T-helper 2 cell treated with Interferon-gamma antibody and Interleukin-4, amounts not matched to agents 5 μg/mL and 100 μg/mL, for 36 hours (primary cell): ENCODE measurements at places on chromosomes 4 and X.

GRCh38 chrX:49184294-49185281, 1.6 kb downstream of the PRICKLE3 start:
- peak; percentile 35 for DNase-seq

DNA sequence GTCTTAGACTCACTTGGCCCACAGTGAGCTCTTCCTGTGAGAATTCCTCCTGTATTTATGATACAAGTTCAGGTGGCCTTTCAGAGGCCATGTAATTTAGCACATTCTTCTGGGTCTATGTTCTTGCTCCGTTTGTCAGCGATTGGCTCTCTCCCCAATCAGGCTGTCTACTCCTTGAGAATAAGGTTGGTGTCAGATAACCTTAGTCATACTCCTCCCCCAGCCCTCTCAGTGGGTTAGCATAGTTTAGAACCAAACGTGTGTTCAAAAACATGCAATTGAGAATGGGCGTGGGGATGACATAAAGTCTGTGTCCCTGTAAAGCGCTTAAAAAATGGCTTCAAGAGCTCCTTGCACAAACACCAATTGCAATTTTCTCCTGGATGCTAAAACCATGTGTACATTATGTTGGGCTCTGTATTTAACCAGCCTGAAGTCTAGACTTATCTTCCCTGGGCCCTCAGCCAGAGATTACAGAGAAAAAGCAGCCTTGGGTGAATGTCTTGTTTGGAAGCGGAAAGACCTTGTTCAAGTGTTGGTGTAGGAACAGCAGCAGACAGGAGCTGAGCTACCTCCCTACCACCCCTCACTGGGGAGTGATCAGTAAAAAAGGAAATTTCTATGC, 9.9 kb upstream of the CT47C1 start:
- DNase-seq = no peak

GRCh38 chr4:182878633-182879495, 38.3 kb downstream of the DCTD start:
- DNase-seq = no peak

DNA sequence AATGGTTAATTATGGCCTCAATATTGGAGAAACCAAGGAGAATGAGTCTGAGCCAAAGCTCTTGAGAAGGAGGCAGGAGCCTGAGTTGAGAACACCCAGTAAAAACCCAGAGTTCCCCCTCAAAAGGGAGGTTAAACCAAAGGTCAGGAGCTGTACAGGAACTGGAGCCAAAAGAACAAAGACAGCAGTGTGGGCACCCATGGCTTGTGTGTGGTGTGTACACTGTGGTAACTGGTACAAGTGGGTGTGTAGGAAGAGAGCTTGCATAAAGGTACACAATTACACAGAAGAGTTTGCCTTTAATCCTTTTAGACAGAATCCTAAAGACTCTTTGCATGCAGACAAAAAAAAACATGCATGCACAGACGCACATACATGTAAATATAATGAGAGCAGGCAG, 87.1 kb downstream of the IGSF1 start:
- no peak for DNase-seq

- DNase-seq = no peak
These were observed 248.3 kb downstream of the DHRSX start for GRCh38 chrX:2252331-2253065.

- DNase-seq = peak; percentile 23
These were observed 38.7 kb upstream of the SLC16A2 start for GRCh38 chrX:74382613-74383012.

- no peak for DNase-seq
These were observed 75.0 kb downstream of the NBDY start for GRCh38 chrX:56803850-56804681.

GRCh38 chr4:143016171-143016570, 168.5 kb upstream of the USP38 start:
- no peak for DNase-seq

DNA sequence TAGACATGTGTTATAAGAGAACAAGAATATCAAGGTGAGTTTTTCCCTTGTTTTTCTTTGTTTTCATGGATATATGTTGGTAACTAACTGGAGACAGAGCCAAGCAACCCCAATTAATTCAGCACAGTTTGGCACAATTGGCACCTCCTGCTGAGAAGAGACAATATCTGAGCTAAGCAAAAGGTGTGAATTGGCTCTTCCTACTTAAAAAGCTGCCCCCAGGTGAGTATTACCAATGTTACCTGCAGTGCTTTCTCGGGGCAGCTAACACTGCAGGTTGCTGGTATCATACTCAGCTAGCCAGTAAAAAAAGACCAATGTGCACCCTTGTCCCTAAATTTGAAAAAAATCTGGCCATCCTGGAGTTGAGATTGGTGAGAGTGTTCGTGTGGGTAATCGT, 871.2 kb upstream of the TENM3 start:
- no peak for DNase-seq

DNA sequence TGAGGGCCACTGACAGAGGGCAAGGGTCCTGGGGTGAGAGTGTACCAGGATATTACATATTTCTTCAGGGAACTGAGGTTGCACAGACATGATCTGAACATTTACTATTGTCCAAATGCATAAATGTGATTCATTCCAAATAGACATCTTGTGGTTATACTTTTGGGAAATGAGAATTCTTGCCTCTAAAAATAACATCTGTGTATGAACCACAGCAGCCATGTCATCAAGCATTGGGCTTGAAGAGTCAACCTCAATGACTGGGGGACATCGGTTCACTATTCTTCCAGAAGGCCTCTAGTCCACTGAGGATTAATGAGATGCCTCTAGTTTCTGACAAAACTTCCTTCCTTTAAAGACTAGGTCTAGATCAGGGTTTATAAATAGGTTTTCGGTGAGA, 193.1 kb upstream of the GPC4 start:
- DNase-seq = no peak

DNA sequence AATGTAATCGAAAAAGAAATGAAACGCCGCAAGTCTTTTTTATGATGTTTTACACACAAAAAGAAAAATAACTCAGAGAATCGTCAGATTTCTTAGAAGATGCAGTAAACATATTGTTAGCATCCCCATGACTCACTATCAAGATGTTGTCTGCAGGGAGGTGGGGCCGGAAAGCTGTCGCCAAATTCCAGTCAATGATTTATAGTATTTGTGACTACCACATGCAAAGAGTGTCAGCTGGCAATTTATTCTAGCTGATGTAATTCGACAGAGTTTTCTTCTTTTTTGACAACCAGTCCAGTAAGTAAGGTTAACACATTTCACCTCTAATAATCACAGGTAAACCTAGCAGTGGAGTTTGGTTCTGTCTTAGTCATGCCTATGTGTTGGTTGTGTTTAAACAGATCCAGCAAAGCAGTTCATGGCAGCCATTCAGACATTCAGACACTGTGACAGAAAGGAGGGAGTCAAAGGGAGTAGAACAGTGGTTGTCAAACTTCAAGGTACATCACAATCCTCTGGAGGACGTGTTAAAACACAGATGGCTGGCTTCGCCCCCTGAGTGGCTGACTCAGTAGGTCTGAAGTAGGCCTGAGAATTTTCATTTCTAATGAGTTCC, 19.8 kb upstream of the PPP1R2C start:
- DNase-seq = no peak

DNA sequence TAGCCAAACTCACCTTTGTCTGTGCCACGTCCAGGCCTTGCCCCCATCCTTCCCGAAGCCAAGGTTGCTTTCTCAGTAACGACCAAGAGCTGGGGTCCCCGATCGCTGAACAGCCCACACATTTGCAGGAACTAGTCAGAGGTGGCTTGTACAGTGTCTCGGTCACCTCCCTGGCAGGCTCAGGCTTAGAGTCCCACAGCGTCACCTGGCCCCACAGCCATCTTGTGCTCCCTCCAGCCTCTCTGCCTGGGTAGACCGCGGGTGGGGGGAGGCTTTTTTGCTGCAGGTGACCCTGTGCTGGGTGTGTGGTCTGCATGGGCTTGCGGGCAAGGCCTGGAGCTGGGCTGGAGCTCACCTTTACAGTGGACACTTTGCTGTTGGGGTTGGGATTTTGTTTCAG, 60.2 kb downstream of the PSAPL1 start:
- DNase-seq = no peak

DNA sequence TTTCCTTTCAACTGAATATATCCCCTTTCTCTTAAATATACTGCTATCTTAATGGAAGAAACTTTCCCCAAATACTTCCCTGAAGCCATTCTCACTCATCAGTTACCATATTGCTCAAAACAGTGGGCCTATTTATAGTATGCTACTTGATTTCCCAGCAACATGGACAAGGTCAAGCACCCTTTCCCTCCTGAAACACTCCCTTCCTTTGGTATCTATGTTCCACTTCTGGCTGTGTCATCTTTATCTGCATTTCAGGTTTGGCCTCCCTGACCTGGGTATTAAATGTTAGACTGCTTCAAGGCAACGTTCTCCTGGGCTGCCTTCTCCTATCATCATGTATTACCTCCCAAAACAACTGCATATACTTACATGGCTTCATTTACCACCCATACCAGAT, 101.3 kb downstream of the ZAR1 start:
- no peak for DNase-seq

- DNase-seq = no peak
These were observed 30.3 kb downstream of the CCNG2 start for GRCh38 chr4:77187322-77187721.

DNA sequence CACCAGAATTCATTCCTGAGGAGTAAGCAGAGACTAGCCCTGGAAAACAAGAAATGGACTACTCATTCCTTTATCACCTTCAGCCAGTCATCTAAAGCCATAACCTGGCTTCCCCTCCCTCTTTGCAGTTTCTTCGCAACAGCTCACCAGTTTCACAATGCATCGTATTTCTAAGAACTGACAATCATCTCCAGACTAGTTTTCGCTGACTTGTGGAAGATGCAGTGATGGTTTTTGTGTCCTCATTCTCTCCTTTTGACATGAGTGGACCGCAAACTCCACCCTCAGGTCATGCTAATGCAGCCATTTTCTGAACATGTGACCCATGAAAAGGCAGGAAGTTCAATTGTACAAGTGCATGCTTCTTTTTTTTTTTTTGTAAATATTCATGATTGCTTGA, 1203.5 kb downstream of the PCDH7 start:
- DNase-seq = no peak

- no peak for DNase-seq
These were observed 49.6 kb downstream of the PRPS1 start for GRCh38 chrX:107677909-107678308.

- no peak for DNase-seq
These were observed 9.1 kb downstream of the IGFBP7 start for GRCh38 chr4:57100979-57101651.

DNA sequence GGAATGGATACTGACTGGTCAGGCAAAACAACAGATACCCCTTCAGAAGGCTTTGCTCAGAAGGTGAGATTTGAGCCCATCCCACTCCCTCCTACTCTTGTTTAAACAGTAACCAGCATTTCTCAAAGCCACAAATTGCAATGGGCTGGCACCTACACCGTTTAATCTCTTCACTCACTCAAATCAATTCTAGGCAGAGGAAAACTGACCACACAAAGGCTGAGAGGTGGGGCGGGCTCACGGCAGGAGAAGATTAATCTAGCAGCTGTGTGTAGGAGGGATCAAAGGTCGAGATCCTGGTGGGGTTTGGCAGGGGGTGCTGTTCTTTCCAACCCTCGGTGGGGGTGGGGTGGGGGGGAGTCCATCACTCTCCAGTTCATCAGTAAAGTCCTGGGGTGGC, 622.4 kb downstream of the BCOR start:
- DNase-seq = no peak

DNA sequence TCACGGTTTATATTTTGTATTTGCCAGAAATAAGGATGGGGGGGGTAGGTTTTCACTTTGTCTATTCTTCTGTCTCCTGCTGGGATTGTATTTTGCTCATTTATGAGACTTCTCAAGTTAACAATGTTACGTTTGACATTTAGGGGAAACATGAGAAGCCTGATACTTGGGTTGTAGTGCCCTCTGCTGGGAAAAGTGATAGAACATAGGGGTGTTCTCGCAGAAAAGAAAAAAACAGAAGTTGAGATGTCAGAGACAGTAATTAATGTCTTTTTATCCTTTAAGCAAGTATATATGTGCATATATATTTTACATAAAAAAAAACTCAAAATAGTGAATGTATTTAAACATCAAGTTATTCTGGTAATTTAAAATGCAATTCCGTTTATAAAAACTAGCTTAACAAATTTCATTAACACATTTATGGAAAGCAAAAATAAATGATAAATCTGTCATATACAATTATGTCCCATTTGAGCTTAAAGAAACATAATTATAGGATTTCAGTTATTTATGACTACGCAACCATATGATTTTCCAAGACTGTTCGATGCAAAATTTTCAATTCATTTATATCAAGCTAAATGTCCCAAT, 46.0 kb upstream of the TMPRSS11F start:
- peak; percentile 15 for DNase-seq

GRCh38 chrX:69128588-69128987, 36.7 kb downstream of the PJA1 start:
- DNase-seq = no peak

GRCh38 chrX:46456125-46456922, 88.9 kb downstream of the ZNF674 start:
- no peak for DNase-seq

DNA sequence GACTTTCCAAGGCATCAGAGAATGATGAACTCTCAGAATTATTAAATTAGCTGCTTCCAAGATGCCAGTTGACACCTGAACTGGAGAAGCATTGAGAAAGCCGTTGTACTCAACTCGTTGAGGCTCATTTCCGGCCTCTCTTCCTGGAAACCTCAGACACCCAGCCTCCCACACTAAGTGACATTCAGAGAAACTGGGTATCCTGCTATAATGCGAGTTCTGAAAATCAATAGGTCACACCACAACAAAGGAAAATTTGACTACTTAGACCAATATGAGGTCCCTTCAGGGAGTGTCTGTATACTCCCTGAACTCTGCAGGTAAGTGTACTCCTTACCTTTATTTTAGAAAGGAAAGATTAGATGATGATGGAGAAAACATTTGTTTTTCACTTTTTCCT, 51.2 kb downstream of the ENPEP start:
- DNase-seq = peak; percentile 29

- DNase-seq = no peak
These were observed 420.3 kb downstream of the MAPK10 start for GRCh38 chr4:85939595-85939994.

- DNase-seq = no peak
These were observed 120.2 kb upstream of the FAM9C start for GRCh38 chrX:13164611-13165010.

- no peak for DNase-seq
These were observed 27.0 kb downstream of the SH2D1A start for GRCh38 chrX:124373348-124373747.

GRCh38 chr4:147789596-147789995, 57.7 kb downstream of the ARHGAP10 start:
- DNase-seq = no peak

DNA sequence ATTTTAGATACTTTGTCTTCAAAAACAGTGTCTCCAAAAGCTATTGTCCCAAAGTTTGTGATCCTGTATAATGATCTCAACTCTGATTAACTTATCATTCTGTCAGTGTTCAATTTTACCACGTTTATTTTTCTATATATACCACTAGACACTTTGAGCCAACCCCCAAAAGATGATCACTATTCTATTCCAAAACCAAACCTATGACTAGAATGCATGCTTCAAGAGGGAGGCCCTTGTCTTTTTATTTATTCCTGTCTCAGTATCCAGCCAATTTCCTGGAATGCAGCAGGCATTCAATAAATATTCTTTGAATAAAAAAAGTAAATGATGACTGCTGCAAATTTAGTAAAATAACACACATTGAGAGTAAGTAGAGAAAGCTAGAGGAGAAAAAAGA, 275.6 kb downstream of the LDB2 start:
- no peak for DNase-seq
